ENCODE measurements at places on chromosomes 11 and 22. TPM values are rescaled to one million over a fixed set of nuclear protein-coding genes. Genes with fewer than 3 reads are reported as not detected.
A peak's percentile ranks its signal among the peaks of the same experiment; 100 is the strongest.

The TAF6L gene
- 14.1 TPM for total RNA-seq

The NKAPD1 gene
- total RNA-seq: 12.8 TPM

The NELL1 gene
- total RNA-seq: not detected

The KDELR3 gene
- not detected for total RNA-seq

The TKFC gene
- total RNA-seq: 39.6 TPM

The BEST1 gene
- 0.26 TPM for total RNA-seq

The RIBC2 gene
- total RNA-seq: 2.4 TPM

DNA sequence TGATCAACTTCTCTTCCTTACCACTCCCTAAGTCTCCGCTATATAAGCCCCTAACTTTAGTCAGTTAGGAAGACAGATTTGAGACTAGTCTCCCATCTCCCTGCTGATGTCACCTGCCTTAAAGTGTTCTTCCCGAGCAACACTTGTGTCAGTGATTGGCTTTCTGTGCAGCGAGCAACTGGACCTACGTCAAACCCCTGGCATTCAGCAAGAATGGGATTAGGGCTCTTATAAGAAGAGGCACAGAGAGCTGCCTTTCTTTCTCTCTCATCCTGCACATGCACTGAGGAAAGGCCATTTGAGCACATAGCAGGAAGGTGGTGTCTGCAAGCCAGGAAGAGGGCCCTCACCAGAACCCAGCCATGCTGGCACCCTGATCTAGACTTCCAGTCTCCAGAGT, 116.6 kb upstream of the THY1 start:
- no peak overlapping the region for H3K4me3 ChIP-seq
- H3K27ac ChIP-seq: no peak overlapping the region
- H3K27me3 ChIP-seq: peaks cover 58% of the 10 kb centered on the region
- DNase-seq: no peak
- peaks cover 3% of the 10 kb centered on the region for H3K36me3 ChIP-seq
- peaks cover 5% of the 10 kb centered on the region for H3K4me1 ChIP-seq

GRCh38 chr22:49934160-49934890, 15.9 kb downstream of the CRELD2 start:
- no peaks in the 10 kb centered on the region for H3K27me3 ChIP-seq
- no peaks in the 10 kb centered on the region for H3K36me3 ChIP-seq
- DNase-seq: no peak
- peaks cover 19% of the 10 kb centered on the region for H3K4me1 ChIP-seq
- peak overlapping the region; percentile 86 for H3K27ac ChIP-seq
- H3K4me3 ChIP-seq: peak overlapping the region; percentile 67

- H3K27ac ChIP-seq: no peak overlapping the region
- peaks cover 12% of the 10 kb centered on the region for H3K36me3 ChIP-seq
- DNase-seq: no peak
- no peaks in the 10 kb centered on the region for H3K27me3 ChIP-seq
- H3K4me1 ChIP-seq: peaks cover 11% of the 10 kb centered on the region
Observed at GRCh38 chr11:1473786-1474185, 12.8 kb downstream of the MOB2 start.

DNA sequence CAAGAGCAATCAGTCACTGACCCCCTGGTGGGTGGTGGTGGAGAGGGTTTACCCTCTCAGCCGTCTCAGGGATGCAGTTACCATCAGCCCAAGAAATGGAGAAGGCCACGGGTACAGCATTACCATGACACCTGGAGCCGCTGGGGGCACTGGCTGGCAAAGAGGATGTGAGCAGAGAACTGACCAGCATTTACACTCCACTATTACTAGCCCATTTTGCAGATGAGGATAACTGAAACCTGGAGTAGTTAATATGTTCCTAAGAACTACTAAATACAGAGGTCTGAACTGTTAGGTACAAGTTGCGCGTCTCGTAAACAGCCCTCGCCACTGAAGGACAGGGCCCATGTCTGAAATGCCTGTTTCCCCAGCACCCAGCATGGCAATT, 79.0 kb downstream of the TIMP3 start:
- peaks cover 38% of the 10 kb centered on the region for H3K27me3 ChIP-seq
- H3K4me3 ChIP-seq: no peak overlapping the region
- peak overlapping the region; percentile 78 for H3K27ac ChIP-seq
- peaks cover 8% of the 10 kb centered on the region for H3K4me1 ChIP-seq
- DNase-seq: no peak

- no peak overlapping the region for H3K27ac ChIP-seq
- peaks cover 26% of the 10 kb centered on the region for H3K4me1 ChIP-seq
- peak overlapping the region; percentile 53 for H3K4me3 ChIP-seq
- H3K27me3 ChIP-seq: peaks cover 75% of the 10 kb centered on the region
Observed at GRCh38 chr11:124863137-124863825, 2.0 kb upstream of the ROBO3 start.

DNA sequence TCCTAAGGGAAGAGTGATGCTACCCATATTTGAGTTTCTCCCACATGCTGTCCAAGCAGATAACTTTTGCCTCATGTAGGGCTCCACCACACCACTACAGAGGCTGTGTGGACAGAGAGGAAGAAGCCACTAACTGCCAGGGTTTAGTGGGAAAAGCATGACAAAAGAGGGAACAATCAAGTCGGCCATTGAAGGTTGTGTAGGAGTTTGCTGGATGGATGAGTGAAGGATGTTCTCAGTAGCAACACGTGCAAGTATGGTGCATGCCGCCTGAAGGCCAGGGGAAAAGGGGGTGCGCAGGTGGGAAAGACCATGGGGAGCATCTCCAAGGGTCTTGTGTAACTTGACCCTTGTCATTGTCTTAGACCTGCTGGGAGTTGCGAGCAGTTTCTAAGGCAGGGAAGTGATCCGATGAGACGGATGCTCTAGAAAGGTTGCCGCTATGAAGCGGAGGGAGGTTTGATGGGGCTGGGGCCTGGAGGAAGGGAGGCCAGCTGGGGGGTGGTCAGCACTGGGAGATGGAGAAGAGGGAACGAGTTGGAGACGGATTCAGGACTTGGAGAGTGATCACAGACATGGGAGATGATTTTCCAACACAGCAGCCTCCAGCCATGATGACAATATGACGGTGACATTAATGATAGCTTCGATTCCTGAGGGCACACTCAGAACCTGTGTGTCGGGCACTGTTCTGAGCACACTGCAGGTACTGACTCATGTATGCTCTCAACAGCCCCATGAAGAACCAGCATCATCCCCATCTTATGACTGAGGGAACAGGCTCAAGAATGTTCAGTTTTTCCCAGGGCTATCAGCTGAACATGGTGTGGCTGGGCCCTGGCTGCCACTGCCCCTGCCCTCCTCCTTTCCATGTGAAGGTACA, 53.7 kb downstream of the CD6 start:
- no peaks in the 10 kb centered on the region for H3K36me3 ChIP-seq
- H3K4me3 ChIP-seq: peak overlapping the region; percentile 96
- DNase-seq: no peak
- peak overlapping the region; percentile 99 for H3K27ac ChIP-seq

- H3K4me1 ChIP-seq: no peaks in the 10 kb centered on the region
- H3K4me3 ChIP-seq: no peak overlapping the region
- H3K27ac ChIP-seq: no peak overlapping the region
- DNase-seq: no peak
Observed at GRCh38 chr11:94046796-94047195, 25.6 kb downstream of the HEPHL1 start.

GRCh38 chr22:37803195-37803638, 4.5 kb upstream of the GCAT start:
- peaks cover 16% of the 10 kb centered on the region for H3K27me3 ChIP-seq
- no peak for DNase-seq
- H3K4me1 ChIP-seq: peaks cover 20% of the 10 kb centered on the region
- no peak overlapping the region for H3K27ac ChIP-seq
- peak overlapping the region; percentile 89 for H3K4me3 ChIP-seq
- peaks cover 4% of the 10 kb centered on the region for H3K36me3 ChIP-seq

DNA sequence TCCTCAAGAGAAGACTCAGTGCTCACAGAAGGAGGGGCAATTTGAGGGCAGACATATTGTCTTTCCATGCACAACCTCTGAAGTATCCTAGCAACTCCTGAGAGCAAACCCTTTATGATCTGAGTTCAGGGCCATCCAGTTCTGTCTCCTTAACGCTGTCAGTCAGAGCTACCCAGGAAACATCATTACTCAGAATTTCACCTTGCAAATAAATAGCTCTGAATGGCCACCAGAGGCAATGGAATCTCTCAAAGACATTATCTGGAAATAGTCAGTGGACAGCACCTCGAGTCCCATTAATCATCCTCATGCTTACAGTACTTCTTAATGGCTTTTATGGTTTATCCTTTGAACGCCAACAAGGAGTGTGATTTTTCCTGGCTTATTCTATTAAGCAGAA, 656.1 kb downstream of the OPCML start:
- no peaks in the 10 kb centered on the region for H3K4me1 ChIP-seq
- H3K27me3 ChIP-seq: peaks cover 18% of the 10 kb centered on the region

- no peak overlapping the region for H3K27ac ChIP-seq
- H3K4me3 ChIP-seq: peak overlapping the region; percentile 86
- H3K27me3 ChIP-seq: peaks cover 81% of the 10 kb centered on the region
- peaks cover 19% of the 10 kb centered on the region for H3K4me1 ChIP-seq
- peaks cover 18% of the 10 kb centered on the region for H3K36me3 ChIP-seq
- no peak for DNase-seq
Observed at GRCh38 chr22:38454353-38455075, 485 bp downstream of the KCNJ4 start.

DNA sequence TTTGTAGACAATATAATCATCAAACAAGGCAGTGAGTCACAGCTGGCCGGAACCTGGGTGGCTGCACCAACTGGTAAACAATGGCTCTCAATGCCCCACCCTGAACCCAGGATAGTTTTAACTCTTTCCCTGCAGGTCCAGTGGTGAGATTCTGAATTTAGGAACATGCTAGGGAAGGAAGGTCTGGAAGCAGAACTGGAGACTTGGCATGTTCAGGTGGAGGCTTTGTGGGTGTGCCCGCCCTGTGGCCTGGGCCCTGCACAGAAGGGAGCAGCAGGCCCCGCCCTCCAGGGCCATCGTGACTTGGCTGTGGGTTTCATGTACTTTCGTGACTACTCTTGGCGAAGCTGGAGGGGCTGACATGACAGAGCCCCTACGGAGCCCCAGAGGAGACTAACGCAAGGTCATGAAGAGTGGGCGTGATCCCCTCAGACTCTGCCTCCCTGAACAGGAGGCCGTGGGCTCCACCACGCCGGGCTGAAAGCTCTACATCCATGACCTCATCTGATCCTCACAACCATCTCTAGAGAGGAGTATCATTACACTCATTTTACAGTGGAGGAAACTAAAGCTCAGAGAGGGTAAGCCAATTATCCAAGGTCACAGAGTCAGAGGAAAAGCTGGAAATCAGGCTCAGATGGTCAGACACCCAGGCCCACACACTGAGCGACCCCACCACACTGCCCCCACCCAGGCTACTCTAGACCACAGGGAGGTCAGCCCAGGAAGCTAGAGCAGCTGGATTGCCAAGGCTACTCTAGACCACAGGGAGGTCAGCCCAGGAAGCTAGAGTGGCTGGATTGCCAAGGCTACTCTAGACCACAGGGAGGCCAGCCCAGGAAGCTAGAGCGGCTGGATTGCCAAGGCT, 27.3 kb downstream of the MAFF start:
- peak overlapping the region; percentile 93 for H3K27ac ChIP-seq
- DNase-seq: no peak
- H3K4me1 ChIP-seq: peaks cover 17% of the 10 kb centered on the region
- no peaks in the 10 kb centered on the region for H3K36me3 ChIP-seq
- peak overlapping the region; percentile 75 for H3K4me3 ChIP-seq

DNA sequence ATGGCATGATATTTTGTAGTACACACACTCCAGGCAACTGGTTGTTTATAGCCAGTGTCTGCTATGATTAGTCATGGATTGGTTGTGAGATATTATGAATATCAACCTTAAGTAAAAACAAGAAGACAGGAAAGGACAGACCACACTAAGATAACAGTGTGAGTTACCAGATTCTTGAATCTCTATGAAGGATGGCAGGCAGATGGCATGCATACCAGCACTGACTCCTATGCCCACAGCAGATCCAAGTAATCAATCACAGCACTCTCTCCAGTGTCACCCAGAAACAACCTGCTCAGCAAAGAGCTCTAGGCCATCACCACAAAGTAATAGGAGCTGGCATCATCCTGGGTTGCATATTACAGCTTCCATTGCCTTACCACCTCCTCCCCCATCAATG, 116.6 kb downstream of the GALNT18 start:
- H3K4me3 ChIP-seq: no peak overlapping the region
- DNase-seq: no peak
- no peaks in the 10 kb centered on the region for H3K36me3 ChIP-seq
- peaks cover 34% of the 10 kb centered on the region for H3K27me3 ChIP-seq
- no peak overlapping the region for H3K27ac ChIP-seq
- H3K4me1 ChIP-seq: peaks cover 2% of the 10 kb centered on the region

- peaks cover 4% of the 10 kb centered on the region for H3K36me3 ChIP-seq
- no peak overlapping the region for H3K4me3 ChIP-seq
- no peak overlapping the region for H3K27ac ChIP-seq
- DNase-seq: no peak
- no peaks in the 10 kb centered on the region for H3K27me3 ChIP-seq
- H3K4me1 ChIP-seq: peaks cover 15% of the 10 kb centered on the region
Observed at GRCh38 chr11:9132203-9132878, 40.9 kb upstream of the SCUBE2 start.

DNA sequence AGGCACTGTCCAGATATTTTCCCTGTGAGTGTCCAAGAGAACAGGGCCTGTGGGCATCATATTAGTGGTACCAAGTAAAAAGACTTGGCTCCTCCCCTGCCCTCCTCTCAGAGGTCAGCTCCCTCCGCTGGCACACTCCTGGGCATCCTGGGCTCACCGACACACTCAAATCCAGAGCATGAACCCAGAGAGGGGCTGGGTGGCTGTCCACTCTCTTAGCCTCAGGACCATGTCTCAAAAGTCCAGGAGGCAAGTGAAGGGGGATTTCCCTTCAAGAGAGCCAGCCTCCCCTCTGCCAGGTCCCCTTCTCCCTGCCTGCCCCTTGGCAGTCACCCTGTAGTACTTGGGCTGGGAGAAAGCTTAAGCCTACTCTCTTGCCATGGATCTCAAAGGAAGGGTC, 10.3 kb downstream of the BCL9L start:
- H3K27ac ChIP-seq: peak overlapping the region; percentile 98
- no peaks in the 10 kb centered on the region for H3K27me3 ChIP-seq
- no peak for DNase-seq
- H3K36me3 ChIP-seq: no peaks in the 10 kb centered on the region
- peaks cover 74% of the 10 kb centered on the region for H3K4me1 ChIP-seq
